ENCODE measurements at places on chromosomes 2 and 18. TPM values are rescaled to one million over a fixed set of nuclear protein-coding genes. Genes with fewer than 3 reads are reported as not detected.

- DNase-seq = no peak
Measured at GRCh38 chr2:227853204-227853629, 18.2 kb upstream of the DAW1 start.

DNA sequence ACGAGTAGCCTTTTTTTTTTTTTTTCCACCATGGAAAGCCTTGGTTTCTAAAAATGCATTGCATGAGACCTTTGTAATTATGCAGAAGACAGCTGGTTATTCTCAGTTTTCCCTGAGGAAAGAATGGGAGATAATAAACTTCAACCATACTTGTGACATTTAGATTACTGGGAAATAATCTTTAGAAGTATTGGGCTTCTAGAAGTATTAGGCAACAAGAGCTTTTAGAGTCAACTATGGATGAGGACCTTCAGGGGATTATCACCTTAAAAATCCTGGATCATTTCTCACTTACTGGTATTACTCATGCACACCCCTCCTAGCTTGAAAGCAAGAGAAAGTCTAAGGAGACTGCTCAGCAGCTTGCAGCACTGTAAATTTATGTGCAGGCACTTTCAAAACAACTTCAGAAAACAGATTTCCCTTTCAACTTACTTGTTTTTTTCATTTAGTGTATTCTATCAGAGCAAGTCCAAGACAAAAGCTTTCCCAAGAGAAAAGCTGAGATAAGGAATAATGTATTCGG, 175.9 kb downstream of the NRXN1 start:
- DNase-seq = no peak

GRCh38 chr2:74529357-74530238, at the start of the genes AUP1 and HTRA2:
AUP1 (minus strand) TSS chr2:74529706; CDS start chr2:74529629, 77 bp downstream.
HTRA2 (plus strand) TSS chr2:74529933; CDS start chr2:74530007, 74 bp downstream.
- DNase-seq = peak; percentile 99

Gene SP5
- total RNA-seq = not detected

GRCh38 chr18:40980171-40980570, 974.9 kb upstream of the PIK3C3 start:
- no peak for DNase-seq
